ENCODE measurements at places on chromosomes 3 and 15.

DNA sequence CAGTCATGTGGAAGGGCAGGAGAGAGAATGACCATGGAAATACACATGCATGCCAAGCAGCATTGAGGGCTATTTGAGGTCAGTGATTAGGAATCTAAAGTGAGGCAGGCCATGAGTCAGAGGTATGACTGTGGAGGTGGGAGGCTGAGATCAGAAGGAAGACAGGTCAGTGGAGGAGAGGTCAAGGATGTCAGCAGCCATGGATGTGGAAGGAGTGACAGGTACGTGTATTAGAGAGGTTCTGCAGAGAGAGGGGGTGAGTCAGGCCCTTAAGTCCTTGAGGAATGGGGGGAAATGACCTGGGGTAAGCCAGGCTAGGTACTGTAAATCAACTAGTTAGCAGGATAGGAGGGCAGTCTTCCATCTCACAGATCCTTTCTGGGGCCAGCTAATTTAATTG lies 166.6 kb downstream of the ANO10 start:
- peak; percentile 11 for DNase-seq

DNA sequence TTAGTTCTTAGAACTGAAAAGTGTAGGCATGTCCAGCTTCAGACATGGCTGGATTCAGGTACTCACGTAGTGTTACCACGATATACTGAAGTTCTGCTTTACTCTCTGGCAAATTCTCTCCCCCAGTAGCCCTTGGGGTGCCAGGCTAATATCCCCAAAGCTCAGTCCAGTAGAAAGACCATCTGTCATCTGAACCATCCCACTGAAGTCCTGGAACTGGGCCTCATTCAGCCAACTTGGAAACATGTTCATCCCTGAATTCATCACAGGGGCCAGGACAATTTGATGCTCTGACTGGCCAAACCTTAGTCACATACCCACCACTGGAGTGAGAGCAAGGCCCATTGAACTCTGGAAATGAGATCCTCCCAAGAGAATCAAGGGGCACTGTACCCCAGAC lies 8.2 kb downstream of the EFCC1 start:
- DNase-seq = no peak

- no peak for DNase-seq
These were observed 71.3 kb downstream of the RASA2 start for GRCh38 chr3:141557961-141558706.

GRCh38 chr15:40080847-40081246 lies 27.8 kb downstream of the BMF start:
- DNase-seq = no peak

DNA sequence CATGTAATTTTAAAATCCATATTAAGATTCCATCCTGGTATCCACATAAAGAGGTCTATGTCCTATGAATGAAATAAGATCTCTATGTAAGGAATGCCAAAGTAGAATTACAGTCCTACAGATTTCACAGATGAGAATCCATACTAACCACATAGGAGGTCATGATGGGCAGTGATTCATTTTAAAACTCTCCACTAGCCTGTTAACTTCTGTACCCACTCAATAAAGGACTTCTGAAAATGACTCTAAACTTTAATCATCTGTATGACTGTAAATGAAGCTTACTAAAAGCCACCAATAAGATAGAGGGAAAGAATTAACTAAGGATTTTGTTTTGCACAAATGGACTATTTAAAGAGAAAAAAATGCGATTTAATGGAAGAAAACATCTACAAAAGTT lies 28.7 kb downstream of the MORC1 start:
- DNase-seq = no peak

GRCh38 chr3:97009427-97010019 lies 195.1 kb downstream of the EPHA6 start:
- no peak for DNase-seq

GRCh38 chr3:127692501-127693335 lies 20.0 kb downstream of the ABTB1 start:
- DNase-seq = no peak

DNA sequence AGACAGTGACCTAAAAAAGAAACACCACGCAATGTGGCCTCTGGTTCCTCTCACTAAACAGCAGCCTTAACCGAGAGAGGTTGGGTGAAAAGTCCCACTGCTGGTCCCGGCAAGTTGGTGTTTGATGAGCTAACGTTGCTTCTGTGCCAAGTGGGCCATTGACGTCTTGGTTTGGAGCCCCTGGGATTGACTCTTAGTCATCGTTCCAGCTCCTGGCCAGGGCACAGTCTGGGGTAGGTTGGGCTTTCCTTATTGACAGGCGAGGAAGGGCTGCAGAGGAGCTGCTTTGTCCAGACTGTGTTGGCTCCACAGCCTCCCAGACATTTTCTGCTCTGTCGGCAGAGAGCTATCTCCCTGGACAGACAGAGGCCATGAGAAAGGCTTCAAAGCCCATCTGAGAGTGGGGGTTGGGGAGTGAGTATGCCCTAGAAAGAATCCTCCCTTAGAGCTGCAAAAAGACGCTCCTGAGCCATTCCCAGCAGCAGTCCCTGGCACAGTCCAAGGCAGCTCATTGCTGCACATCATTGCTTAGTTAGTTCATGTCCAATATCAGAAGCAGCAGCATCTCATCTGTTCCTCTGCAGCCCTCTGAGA lies 28.6 kb upstream of the C3orf80 start:
- no peak for DNase-seq

DNA sequence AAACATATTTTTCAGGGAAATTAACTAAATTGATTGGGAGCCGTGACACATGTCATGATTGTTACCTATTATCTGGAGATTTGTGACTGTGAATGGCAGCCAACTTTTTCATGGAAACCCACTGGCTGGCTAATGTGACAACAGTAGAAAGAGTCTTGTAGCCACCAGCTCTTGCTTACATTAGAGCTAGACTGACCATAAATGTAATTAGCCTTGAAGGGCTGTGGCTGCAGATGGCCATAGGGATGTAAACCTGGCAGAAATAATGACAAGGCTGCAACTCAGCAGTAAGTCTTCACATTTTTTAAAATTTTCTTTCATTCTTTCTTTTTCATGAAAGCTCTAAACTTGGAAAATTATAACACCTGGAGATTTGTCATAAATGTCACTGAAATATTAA lies 168.2 kb upstream of the ROBO2 start:
- no peak for DNase-seq

GRCh38 chr3:172307141-172307560 lies 141.1 kb downstream of the GHSR start:
- no peak for DNase-seq

DNA sequence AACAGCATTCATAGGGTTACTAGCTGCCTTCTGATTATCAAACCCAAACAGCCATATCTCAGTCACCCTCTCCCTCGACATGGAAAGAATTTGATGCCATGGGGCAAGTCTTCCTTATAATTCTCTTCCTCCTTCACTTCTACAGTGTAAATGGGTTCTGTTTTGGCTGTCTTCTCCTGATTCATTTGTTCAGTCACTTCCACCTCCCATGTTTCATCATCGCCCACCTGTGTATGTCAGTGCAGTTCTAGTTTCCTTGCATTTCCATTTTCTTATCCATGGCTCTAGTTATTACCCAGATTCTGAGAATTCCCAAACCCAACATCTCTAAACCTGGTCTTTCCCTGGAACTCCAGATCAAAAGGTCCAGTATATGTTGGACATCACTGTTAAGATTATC lies 41.0 kb downstream of the RIOX2 start:
- DNase-seq = no peak

DNA sequence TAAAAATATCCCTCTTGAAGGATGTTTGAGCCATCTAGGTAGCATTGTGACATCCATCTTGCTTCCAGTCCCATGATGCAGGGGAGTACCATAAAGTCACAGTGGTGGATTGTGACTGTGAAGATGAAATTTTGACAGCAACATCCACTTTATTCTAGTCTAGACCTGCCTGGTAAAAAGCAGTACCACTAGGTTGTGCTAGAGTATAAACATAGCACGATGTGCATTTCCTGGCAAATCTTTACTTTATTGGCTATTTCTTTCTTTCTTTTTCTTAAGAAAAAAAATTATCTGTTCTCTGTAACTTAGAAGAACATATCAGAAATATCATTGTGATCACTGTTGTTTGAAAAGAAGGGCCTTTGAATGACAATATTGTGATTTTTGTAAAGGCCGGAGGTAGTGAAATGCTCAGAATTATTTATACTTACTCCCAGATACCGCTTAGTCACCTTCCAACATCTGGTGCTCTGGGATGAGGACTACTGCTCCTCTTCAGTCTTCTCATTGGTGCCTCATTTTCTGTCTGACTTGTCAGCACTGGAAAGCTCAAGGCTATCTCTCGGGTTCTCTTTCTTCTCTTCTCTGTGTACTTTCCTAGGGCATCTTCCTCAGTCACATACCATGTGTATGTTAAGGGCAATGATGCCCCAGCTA lies 35.6 kb downstream of the AGBL1 start:
- no peak for DNase-seq

- DNase-seq = no peak
These were observed 712.1 kb downstream of the MECOM start for GRCh38 chr3:168951368-168951767.

- no peak for DNase-seq
These were observed 385.8 kb downstream of the TBC1D5 start for GRCh38 chr3:17356585-17356984.

DNA sequence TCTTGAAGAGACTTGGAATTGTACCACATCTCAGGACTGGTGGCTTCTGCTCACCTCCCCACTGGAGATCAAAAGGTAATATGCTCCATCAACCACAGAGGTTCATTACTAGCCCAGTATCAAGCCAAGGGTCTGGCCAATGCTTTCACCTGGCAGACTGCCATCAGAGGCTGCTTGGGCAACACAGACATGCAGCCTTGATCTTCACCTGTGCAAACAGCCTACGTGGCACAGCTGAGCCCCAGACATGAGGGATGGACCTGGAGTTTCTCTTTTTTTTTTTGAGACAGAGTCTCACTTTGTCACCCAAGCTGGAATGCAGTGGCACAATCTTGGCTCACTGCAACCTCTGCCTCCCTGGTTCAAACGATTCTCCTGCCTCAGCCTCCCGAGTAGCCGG lies 105.6 kb upstream of the HES1 start:
- no peak for DNase-seq

GRCh38 chr3:115245899-115246298 lies 98.8 kb upstream of the ZBTB20 start:
- no peak for DNase-seq

DNA sequence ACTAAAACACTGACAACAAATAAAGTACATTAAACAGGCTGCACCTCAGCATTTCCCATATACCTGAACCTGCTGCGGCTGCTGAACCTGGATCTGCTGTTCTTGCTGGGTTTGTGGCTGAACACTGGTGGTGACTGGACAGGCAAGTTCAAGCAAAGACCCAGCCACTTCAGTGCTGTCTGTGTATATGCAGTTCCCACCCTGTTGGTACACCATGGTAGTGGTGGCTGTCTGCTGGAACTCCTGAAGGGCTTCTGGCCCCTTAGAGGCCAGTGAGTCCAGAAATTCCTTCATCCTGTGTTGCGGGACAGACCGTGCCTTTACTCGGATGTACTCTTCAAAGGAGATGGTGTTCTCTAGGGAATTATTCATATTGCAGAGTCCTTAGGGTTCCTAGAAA lies 17.2 kb downstream of the QRICH1 start:
- no peak for DNase-seq

GRCh38 chr3:53261712-53262111 lies 5.9 kb upstream of the TKT start:
- no peak for DNase-seq

DNA sequence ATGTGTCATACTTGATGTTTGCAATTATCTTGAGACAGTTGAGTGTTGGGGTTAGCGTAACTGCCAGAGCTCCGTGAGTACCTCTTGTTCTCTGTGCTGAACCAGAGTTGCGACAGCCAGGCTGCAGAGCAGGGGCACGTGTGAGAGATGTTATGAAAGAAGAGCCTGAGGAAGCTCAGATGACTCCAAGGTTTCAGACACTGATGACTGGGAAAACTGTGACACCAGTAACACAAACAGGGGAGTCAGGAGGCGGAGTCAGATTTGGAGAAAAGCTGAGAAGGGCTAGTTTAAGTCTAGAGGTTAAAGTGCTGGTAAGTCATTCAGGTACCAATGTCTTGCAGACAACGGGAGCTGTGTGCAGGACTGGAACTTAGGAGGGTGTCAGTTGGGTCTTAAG lies 45.0 kb downstream of the BLM start:
- DNase-seq = peak; percentile 10

- no peak for DNase-seq
These were observed 16.8 kb upstream of the CCNDBP1 start for GRCh38 chr15:43168192-43169107.

DNA sequence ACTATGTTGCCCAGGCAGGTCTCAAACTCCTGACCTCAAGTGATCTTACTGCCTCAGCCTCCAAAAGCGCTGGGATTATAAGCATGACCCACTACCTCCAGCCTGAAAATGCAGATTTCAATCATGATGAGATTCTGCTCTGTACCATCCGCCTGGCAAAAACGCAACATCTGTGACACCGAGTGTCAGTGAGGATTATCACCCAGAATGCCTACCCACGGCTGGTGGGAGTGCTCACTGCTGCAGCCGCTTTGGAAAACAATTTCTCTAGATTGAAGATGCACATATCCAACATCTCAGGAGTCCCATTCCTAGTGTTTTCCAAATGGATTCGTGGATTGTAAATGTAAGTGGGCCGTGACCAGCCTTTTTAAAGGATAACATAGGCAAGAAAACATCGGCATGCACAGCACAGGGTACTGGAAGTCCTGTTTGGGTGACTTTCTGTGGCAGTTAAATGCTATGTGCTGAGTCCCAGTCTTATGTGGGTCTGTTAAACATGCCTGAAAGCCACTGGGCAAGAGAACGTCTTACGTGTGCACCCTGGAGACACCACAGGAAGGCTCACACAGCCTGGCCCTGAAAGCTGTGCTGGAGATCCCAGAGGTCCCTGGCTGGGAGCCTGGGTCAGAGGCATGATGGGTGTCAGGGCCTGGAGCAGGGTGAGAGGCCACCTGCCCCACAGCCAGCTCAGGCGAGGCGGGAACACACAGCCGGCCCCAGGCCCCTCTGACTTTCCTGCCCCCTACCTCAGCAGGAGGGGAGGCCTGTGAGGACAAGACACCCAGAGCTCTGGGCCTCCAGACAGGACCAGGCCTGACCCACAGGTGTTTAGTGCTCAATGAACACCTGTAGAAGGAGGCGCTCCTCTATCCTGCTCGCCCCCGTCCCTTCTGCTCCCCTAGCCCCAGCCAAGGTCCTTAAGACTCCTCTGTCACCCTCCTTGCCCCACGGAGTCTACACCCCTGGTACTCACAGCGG lies 918 bp downstream of the PRSS50 start:
- DNase-seq = no peak

Data from iPS-NIHi11 (cell line).